NCI-H1417 treated with DMSO at 0.1 percent for 48 hours (cell line): ENCODE measurements at places on chromosomes 2 and 18.

DNA sequence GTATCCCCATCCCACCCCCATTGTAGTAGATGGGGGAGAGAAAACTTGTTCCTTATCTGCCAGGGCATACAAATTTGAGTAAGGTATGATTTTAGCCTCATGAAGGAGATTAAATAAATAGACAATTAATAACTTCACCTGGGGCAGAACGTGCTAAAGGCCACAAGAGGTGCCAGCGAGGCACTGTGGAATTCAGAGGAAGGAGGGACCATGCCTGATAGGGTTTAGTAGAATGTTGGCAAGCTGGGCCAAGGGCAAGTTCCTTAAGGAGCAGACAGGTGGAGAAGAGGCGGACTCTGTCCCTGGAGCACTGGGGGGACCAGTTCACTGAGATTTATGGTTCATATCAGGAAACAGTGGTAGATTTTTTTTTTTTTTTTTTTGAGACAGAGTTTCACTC lies 22.5 kb downstream of the STAMBP start:
- no peak for DNase-seq

- no peak for DNase-seq
Measured at GRCh38 chr2:105038383-105039061, 653 bp downstream of the MRPS9 start.

GRCh38 chr2:26465981-26466471 lies 11.9 kb downstream of the OTOF start:
- DNase-seq: no peak

- DNase-seq: no peak
Measured at GRCh38 chr2:108635630-108636354, 83.5 kb upstream of the RANBP2 start.

DNA sequence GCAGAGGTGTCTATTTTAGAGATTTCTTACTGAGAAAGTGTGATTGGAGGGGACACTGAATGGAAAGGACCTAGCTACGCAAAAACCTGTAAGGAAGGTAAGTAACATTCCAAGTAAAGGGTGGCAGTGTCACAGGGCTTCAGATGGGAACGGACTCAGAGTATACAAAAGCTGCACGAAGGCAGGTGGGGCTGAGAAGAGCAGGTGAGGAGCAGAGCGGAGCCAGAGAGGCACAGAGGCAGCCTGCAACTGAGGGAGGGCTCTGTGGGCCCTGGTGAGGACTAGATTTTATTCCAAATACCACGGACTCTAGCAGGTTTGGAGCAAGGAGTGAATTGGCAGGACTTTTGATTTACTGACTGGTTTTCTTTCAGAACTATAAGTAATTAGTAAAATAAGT lies 331.3 kb upstream of the PKDCC start:
- DNase-seq: peak; percentile 67

- no peak for DNase-seq
Measured at GRCh38 chr2:203631068-203631757, 75.2 kb upstream of the CD28 start.

DNA sequence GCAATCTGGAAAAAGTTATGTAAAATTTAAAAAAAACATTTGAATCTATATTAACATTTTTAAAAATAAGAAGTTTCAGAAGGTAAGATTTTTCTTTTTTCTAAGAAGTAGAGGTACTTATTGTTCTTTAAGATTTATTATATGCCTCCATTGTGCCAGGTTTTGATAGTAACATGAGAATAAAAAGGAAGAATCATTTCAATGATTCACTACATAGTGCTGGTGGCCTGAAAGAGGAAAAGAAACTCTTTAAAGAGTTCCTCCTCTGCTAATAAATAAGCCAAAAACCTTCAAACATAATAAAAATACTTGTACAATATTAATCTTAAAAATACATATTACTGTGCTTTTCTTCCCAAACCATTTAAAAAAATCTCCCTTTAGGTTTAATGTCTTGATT lies 69.0 kb downstream of the ANKRD44 start:
- no peak for DNase-seq

GRCh38 chr2:41869542-41870264 lies 178.1 kb upstream of the PKDCC start:
- no peak for DNase-seq

GRCh38 chr2:224682134-224682533 lies 34.0 kb downstream of the CCDC195 start:
- DNase-seq: no peak

DNA sequence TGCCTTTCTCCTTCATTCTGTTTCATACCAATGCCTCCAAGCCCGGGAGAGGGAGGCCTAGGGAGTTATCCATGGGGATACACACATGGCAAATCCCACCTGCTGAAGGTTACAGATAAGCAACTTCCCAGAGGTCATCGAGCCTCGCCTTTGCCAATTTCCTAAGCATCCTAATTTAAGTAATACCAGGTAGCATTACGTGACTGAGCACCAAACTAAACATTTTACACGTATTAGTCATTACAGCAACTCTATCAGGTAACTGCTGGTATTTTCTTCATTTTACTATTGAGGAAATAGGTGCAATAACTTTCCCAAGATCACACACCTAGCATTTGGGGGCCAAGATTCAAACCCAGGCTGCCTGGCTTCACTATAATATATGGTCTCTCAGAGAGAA lies 30.1 kb upstream of the BZW1 start:
- no peak for DNase-seq

GRCh38 chr18:75548353-75548905 lies 120.9 kb upstream of the SMIM21 start:
- DNase-seq: no peak

- no peak for DNase-seq
Measured at GRCh38 chr2:239328351-239329191, 72.2 kb downstream of the HDAC4 start.

GRCh38 chr2:195368249-195369217 lies 288.5 kb upstream of the SLC39A10 start:
- no peak for DNase-seq

- no peak for DNase-seq
Measured at GRCh38 chr18:8750954-8751415, 45.6 kb downstream of the MTCL1 start.

DNA sequence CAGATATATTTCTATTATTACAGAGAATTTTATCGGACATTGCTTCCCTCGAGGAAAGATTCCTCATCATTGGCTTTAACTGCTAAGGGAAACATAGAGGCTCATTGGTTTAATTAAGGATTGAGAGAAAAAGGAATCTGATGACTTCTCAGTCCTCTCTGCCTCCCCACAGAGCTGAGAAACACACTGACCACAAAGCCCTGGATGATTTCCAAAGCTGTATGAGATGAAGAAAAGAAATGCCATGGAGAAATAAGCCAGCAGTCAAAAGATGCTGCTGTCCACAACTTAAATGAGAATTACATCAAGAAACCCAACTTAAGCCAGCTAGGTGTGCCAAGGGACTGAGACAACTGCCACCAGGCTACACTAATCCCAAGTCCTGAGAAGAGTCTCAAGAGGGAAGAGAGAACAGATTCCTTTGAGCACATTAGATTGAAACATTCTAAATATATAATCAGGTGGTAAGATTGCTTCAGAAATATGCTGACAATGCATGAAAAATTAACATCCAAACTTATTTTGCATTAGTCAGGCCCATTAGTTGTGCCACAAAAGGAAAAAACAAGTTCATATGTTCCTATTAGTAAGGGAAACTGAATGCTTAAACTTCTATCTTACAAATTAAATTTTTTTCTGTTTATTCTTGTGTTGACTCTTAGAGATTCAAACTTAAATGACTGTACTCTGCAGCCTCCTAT lies 308.1 kb upstream of the CYRIA start:
- no peak for DNase-seq

- DNase-seq: no peak
Measured at GRCh38 chr2:220857368-220857767, 714.7 kb downstream of the EPHA4 start.

- no peak for DNase-seq
Measured at GRCh38 chr18:9025091-9025838, 77.2 kb upstream of the NDUFV2 start.

DNA sequence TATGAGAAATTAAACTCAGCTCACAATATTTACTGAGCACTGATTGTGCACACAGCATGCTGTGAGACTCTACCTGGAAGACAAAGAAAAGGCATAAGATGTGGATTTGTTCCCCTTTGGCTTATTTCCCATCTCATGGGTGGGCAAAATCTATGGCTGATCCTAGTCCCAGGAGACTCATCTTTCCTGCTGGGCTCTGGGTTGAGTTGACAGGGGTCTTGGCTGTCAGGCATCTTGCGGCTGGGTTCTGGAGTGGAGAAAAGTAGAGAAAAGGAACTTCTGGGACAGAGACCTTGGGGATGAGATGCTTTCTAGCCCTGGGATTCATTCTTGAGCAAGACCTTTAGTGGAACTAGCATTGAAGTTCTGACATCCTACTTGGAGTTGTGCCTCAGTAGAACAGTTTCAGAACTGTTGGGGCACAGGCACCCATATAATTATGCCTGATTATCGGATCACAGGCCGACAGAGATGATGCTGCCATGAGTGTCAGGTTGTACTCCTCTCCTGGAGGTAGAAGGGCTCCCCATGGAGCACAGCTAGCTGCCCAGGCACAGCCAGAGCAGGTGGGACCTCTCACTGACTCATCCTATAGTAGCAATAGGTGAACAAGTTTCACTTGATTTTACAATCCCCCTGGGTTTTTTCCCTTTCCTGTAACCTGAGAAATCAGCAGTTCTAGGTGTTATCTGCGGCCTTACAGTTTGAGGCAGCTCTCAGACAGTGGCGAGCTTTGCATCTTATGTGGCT lies 260.9 kb downstream of the CYRIA start:
- no peak for DNase-seq

GRCh38 chr2:170742896-170743529 lies 27.2 kb upstream of the ERICH2 start:
- DNase-seq: no peak

DNA sequence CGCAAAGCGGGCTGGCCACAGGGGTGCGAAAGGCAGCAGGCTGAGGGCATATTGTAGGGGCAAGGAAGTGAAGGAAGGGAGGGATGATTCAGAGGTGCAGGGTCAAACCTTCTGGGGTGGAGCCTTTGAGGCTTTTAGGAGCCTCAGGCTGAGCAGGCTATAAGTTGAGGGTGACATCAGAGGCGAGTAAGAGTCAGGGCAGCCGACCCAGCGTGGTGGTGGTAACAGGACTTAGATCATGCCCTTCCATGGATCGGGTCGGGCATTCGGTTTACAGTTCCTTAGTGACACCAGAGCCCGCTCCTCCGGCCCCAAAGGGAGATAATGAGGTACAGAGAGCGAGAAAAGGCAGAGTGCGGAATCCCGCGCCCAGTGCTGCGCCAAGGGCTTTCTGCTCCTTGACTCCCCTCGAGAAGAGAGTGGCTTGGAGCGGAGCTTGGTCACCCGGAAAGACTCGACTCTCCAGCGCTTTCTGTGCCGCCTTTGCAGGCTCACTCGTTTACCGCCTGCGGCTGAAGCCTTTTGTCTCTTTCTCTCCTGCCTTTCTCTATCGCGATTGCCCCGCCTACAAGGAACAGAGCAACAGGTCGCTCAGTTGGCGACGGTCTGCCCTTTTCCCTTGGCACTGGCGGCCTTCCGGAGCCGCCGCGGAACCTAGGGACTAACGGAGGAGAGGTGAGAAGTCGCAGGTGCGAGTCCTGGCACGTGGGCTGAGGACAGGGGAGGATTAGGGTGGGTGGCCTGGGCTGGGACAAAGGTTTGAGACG lies 720 bp downstream of the LBX2 start:
- no peak for DNase-seq

DNA sequence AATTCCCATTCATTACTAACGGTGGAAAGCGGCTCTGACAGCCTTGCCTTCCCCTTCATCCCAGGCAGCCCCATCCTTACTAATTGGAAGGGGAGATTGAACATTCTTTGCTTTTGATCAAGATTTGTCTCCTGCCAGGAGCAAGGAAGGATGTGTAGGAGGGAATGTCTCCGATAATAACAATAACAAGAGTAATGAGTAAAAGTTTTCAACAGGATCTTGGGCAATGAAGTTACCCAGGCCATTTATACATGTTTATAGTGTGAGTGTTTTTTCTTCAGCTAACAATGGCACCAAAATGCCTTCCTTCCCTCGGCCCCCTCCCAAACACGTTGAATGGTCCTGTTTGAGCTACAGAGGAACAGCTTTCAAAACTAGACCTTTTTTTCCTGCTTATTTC lies 83.8 kb downstream of the GATA6 start:
- DNase-seq: no peak

GRCh38 chr2:39069136-39069515 lies 51.7 kb downstream of the SOS1 start:
- DNase-seq: no peak

DNA sequence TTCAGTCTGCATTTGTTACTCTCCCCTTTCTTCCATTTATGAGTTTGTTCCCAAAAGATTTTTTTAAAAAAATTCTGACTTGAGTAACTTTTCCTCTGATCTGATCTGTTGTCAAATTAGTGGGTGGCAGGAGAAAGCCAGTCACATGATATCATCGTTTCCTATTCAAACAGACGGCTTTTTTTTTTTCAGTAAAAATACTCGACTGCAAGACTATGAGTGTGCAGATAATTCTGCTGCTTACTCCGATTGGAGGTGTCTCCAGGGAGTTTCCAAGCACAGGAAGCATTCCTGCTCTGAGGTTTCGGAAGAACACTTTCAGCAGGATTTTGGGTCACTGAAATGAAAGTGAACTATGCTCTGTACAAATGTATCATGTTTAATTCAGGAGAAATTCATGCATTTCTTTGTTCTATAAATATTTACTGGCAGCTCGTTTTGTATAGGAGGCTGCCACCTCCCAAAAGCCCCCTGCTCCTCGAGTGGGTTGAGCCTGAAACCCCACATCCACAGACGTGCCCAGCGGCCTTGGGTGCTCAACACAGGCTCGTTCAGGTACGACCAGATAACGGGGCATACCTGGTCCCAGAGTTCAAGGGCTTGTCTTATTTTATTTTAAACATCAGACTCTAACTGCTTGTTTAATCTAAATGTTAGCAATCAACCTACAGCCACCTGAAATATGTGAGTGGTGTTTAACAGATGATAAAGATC lies 126.9 kb upstream of the ZNF516 start:
- DNase-seq: peak; percentile 90

DNA sequence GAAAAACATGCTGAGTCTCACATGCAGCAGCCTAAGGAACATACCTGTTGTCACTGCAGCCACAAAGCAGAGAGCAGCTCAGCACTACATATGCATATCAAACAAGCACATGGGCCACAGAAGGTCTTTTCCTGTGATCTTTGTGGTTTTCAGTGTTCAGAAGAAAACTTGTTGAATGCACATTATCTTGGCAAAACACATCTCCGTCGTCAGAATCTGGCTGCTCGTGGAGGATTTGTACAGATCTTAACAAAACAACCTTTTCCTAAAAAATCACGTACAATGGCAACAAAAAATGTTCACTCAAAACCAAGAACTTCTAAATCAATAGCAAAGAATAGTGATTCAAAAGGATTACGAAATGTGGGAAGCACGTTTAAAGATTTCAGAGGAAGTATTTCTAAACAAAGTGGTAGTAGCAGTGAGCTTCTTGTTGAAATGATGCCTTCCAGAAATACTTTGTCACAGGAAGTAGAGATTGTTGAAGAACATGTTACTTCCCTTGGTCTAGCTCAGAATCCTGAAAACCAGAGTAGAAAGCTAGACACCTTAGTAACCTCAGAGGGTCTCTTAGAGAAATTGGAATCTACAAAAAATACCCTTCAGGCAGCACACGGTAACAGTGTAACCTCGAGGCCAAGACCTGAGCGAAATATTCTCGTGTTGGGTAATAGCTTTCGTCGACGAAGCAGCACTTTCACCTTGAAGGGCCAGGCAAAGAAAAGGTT lies 34.1 kb downstream of the ZNF407 start:
- no peak for DNase-seq
